ENCODE measurements at places on chromosomes 2 and 18.

DNA sequence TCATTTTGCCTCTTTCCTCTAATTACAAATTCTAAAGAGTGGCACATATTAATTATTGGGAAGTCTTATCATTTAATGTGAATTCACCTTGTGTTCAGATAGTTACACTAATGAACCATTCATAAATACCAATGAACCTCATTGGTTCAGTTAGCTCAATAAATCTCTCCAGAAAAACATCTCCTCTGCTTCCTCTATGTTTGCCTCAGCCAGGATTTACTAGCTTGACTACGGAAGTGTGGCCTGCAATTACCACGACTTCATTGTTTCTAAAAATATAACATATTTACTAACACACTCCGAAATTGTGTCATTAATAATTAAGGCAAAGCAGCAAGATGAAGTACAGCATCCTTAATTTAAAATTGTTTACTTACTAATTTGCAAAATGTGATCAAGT lies 103.3 kb downstream of the PLA2R1 start:
- no peak for DNase-seq

DNA sequence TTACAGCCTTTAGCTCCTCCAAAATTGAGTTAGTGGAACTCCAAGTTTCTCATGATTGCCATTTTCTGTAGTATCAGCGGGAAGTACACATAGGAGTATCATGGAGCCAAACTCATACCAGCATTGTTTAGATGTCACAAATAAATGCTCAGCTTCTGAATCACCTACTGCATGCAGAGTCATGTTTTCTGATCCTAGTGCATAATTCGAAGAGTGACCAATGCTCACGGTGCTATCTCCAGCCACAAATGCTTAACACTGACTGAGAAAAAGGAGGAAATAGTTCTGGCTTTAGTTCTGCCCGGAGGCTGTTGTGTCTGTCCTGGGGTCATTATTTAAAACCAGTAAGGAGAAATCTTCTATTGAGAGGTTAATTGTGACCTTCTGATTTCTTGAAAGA lies 45.4 kb upstream of the LRATD1 start:
- DNase-seq: no peak

DNA sequence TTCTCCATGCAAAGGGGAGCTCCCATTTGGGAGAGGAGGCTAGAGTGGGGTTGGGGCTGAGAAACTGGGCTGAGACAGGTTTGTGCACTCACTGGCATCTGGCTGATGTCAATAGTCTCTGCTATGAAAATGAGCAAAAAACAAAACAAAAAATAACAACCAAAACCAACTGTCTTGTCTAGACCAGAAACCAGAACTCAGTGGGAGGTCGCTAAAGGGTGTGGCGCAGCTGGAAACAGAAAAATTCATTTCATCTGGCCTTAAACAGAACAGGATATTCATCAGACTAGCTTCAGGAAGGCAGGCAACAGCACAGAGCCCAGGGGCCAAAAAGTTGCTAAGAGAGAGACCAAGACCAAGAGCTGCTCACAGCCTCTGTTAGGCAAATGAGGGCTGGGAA lies 126.1 kb downstream of the THNSL2 start:
- no peak for DNase-seq

DNA sequence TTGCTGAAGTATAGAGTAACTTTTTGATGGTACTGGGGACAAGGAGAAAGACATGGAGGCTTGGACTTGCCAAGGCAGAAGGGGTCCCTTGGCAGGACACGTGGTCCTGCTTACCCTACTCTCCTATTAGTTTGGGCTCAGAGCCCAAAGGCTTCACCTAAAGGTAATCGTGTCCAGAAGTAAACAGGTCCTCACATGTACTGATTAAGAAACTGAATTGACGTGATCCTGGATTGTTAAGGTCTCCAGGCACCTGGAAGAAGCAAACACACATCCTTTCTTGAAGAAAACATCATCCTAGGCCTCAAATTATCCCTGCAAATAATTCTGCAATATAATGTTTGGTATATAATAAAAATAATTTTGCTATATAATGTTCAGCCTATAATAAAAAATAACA lies 50.0 kb downstream of the DTNB start:
- no peak for DNase-seq

GRCh38 chr2:109466674-109467575 lies 146.8 kb downstream of the SEPTIN10 start:
- DNase-seq: no peak

DNA sequence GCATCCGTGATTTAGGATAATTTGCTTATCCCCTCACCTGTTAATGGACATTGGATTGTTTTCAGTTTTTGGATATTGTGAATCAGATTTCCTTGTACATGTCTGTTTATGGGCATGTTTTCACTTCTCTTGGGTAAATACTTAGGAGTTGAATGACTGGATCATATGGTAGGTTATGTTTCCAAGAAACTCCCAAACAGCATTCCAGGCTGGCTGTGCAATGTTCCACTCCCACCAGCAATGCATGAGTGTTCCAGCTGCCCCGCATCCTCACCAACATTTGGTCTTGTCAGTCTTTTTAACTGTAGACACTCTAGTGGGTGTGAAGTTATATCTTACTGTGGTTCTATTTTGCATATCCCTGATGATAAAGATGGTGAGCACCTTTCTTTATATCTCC lies 8.9 kb upstream of the LRRFIP1 start:
- DNase-seq: no peak

DNA sequence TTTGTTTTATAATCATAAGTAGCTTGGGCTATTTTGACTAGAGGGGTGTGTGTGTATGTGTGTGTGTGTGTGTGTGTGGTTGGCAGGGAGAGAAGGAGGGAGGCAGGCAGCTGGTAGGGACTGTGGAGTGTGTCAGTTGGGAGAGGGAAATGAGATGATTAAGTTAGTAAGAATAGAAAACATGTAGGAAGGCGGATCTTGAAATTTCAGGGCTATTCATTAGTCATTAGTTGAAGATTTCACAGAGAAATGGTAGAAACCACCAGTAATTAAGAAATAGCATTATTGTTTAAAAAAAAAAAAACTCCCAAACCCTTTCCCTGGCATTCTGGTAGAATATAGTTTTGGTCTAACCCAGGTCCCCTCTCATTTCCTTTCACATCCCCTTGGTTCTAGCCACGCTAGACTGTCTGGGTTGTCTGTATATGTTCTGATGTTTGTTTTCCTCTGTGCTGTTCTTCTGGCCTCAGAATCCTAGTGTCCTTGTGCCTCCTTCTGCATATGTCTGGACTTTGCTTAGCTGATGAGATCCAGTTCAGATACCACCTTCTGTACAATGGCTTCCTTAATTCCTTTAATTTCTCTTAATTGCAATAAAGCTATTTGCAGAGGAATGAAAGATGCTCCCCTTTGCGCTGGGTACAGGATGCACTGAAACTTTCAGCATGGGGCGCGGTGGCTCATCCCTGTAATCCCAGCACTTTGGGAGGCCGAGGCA lies 161.6 kb downstream of the NEDD4L start:
- no peak for DNase-seq

DNA sequence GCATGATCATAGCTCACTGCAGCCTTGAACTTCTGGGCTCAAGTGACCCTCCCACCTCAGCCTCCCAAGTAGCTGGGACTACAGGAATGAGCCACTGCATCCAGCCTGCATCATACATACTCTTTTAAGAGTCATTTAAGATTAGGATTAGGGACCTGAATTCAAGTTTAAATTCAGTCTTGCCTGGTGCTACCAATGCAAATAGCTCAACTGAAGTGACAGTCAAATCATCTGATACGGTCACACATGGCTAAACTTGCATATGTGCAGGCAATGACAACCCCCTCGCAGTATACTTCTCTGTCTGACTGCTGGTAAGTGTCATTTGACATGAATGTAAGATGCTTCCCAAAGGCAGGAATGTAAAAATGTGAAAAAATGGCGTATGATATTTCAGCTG lies 31.8 kb upstream of the TMEM131 start:
- no peak for DNase-seq

- DNase-seq: no peak
These were observed 295 bp upstream of the MTX2 start for GRCh38 chr2:176268976-176269318.

DNA sequence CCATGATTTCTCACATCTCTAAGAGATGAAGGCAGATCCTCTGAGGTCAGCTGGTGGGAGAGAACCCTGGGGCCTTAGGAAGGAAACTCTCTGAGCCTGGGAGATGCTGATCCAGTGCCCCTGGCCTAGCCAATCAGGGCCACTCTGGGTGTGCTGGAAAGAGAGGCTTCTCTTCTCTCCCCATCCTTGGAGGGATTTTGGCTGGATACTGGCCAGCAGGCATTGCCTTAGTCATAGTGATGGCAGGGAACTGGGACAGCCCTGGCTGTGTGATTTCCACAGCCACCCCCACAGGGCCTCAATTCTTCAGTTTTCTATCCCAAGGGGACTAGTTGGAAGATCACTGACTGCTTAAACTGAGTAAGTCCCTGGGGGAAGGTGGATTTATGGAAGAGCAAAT lies 26.6 kb upstream of the PLB1 start:
- DNase-seq: no peak

DNA sequence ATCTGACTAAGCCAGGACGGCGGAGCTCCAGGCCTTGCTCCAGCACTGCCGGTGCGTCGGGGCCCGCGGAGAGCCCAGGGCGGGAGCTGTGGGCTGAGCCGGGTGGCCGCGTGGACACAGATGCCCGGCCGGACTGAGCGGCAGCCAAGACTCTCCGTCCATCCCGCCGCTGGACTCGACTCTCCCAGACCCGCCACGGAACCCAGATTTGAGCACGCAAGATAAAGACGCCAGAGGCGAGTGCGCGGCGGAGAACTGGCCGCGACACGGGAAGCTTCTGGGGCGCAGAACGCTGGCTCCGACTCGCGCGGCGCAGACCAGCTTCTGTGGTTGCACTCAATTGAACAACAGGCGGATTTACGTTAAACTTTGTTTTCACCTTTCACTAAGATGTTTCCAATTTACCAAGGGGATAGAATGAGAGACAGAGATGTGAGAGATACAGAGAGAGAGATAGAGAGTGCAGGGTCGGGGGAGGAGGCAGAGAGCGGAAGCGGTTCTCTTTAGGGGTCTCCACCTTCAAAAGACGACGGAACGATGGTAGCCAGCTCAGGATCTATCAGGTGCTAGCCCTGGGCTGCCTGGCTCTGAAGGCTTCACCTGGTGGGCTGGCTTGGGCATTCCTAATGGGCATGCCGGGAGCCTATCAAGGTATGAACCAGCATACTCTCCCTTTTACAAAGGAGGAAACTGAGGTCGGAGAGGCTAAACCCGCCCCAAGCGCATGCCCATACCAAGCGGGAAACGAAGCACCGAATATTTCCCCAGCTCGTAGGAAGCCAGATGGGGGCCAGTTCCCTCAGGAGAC lies 10.4 kb upstream of the EN1 start:
- no peak for DNase-seq

- DNase-seq: no peak
These were observed 11.0 kb upstream of the CBLN2 start for GRCh38 chr18:72555101-72555500.

- no peak for DNase-seq
These were observed 56.3 kb downstream of the KCNS3 start for GRCh38 chr2:17934721-17935120.

- DNase-seq: no peak
These were observed 11.8 kb downstream of the PMAIP1 start for GRCh38 chr18:59911600-59911999.

DNA sequence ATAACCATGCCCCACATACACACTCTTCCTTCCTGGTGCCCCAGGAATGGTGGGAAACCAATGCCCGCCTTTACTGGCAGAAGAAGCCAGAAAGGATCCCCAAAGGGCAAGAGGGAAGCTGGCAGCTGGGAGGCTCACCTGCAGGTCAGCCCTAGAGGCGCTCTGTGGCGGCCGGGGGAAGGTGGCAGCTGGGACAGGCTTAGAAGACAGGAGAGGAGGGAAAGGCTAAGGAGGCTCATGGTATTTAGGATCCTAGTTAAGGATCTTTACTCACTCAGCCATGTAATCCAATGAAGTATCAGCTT lies 23.8 kb downstream of the ADRA2B start:
- no peak for DNase-seq

- DNase-seq: no peak
These were observed 6.9 kb upstream of the ZFAND2B start for GRCh38 chr2:219199470-219200211.

DNA sequence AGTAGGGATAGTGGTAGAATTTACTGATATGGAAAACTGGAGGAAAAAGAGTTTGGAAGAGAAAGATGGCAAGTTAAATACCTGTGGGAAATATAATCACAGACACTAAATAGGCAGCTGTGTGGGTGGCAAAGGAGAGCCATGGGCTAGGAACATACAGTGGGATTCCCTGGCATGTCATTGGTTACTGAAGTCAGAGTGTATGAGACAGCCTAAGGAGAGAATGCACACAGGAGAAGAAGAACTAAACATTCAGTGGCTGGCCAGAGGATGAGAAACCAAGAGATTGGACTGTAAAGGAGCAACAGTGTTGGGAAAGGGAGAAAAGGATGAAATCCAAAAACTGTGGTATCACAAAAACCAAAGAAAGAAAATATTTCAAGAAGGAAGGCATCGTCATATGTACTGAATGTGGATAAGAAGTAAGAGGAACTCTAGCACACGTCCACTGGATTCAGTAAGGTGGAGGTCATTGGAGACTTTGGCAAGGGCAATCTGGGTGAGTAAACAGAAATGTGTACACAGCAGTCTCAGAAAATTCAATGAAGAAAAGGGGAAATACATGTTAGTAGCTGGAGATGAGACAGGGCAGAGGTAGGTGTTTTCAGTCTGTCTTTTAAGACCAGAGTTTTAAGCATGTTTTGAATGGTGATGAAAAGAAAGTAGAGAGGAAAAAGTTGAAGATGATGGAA lies 83.3 kb downstream of the SPIRE1 start:
- no peak for DNase-seq

GRCh38 chr2:136404176-136404575 lies 286.2 kb upstream of the CXCR4 start:
- no peak for DNase-seq

DNA sequence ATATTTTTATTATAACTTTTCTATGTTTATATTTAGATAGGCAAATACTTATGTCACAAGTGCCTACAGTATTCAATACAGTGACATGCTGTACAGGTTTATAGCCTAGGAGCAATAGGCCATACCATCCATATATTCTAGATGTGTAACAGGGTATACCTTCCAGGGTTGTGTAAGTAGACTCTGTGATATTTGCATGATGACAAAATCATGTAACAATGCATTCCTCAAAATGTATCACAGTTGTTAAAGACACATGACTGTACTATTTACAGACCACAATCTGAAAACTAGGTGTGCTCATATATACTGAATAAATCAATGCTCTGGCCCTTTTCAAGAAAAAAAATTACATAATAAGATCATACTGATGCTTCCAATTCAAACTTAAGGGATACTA lies 433.2 kb upstream of the RGPD4 start:
- DNase-seq: no peak

DNA sequence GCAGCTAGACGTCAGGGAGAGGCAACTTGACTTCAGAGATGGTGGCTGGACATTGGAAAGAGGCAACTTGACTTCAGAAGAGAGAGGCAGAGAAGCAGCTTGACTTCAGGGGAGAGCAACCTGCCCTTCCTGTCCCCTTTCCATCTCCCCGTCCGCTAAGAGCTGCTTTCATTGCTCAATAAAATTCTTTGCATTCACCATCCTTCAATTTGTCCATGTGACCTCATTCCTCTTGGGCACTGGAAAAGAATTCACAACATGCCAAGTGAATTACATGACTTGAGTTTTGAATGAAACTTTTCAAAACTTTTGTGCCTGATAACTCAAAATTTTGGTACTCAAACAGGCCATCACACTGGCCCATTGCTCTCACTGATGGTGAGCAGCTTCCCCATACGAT lies 158.9 kb downstream of the DPP4 start:
- DNase-seq: no peak

- DNase-seq: no peak
These were observed 299.4 kb downstream of the AGAP1 start for GRCh38 chr2:235793163-235793752.

Data from NCI-H1436 treated with DMSO at 0.1 percent for 48 hours (cell line).